Nephron progenitor cell (in vitro differentiated cells): ENCODE measurements at places on chromosomes 7 and 10.

GRCh38 chr10:122953902-122954730 is at the start of gene C10orf88:
Gene C10orf88, minus strand, starts transcription at chr10:122954227. Its CDS starts 49 bp downstream, at chr10:122954178.
- peak; percentile 96 for DNase-seq

DNA sequence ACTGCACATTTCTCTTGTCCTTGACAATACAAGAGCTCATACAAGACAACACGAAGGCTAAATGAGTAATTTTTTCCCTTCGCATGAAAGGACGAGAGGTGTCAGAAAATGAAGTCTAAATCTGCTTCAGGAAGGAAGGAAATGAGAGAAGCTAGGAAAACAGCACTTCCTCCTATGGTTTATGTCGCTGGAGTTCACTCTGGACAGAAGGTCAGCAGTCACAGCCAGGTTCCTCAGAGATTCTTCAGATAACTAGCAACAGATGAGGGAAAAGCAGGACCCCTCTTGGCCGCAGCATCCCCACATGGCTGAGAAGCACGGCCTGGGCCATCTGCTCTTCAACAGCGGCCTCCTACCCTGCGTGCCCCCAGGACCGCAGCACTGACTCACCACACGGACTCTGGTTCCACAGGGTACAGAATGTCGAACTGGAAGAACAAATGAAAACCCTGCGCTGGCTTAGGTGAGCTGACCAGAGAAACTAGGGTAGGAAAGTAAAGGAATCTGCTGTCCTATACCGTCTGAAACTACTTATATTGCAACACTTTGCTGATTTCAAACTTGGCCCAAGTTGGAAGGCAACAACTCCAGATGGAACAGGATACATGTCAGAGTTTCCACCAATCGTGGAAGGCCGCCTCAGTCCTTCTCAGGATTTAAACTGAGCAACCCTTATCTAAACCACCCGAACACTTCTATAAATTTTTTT is 26.3 kb downstream of the DNMBP start:
- DNase-seq: peak; percentile 21

DNA sequence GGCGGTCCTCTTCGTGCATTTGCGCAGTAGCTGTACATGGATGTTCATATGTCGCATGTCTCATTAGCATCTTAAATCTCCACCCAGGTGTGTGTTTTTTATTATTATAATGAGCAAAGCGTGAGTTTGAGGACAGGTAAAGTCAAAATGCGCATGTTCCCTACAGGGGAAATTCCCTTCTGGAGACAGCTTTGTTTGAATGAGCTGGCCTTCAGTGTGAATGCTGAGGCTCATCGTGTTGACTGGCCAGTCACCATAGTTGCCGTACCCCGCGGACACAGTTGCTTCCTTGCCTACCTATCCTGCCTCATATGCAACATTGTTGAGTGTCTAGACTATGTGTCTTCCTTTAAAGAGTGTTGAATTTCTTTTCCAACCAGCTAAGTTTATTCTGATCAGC is 13.6 kb downstream of the LYZL1 start:
- no peak for DNase-seq

- DNase-seq: no peak
Observed at GRCh38 chr10:86782701-86783418, 26.4 kb downstream of the BMPR1A start.

DNA sequence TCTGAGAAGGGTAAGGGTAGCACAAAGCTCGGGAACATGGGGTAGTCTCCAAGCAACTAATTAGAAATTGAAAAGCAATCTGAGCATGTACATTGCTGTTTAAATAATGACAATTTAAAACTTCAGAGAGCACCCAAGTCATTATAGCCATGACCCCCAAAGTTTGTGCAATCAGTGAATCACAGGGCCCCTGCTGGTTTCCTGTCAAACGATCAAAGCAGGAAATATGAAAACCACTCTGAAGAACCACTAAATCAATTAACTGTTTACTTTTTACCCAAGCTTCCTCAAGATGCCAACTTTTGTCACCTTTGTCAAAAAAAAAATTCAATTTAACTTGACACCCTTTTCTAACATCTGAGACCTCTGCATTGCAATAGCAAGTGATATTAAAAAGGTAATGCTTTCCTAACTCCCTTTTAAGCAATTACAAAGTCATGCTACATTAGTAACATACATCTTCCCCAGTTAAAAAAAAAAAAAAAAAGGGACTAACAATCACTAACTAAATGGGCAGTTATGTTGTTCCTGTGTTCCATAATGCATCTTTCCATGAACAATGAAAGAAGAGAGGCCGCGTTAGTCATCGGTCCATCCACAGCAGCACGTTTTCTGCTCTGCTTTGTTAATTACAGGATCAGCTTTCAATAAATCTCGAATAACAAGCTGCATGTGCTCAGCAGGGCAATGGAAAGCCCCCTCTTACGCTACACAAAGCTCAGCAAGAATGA is 80.6 kb downstream of the ETV1 start:
- DNase-seq: no peak

DNA sequence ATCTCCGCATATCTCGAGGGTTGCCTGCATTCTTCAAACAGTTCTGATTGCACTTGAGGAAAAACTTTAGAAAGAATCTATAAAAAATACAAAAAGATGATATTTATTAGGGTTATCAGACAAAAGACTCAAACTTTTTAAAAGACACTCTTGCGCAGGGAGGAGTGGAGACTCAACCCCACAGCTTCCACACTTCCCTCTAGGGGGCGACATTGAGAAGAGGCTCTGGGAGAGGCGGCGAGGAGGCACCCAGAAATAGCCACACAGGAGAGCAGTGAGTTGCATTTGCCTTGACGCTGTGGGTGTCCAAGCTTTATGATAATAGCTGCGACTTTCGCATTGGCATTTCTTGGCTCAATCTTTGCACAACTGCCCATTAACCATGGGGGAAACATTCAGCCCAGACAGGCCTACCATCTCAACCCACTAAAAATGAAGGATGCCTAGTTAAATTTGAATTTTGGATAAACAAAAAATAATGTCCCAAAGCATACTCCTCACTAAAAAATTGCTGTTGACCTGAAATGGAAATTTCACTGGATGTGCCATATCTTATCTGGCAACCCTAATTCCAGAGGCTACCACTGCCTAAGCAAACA is 86.2 kb downstream of the EBF3 start:
- DNase-seq: peak; percentile 27

- DNase-seq: no peak
Observed at GRCh38 chr7:102189756-102190155, 96.9 kb upstream of the SH2B2 start.

DNA sequence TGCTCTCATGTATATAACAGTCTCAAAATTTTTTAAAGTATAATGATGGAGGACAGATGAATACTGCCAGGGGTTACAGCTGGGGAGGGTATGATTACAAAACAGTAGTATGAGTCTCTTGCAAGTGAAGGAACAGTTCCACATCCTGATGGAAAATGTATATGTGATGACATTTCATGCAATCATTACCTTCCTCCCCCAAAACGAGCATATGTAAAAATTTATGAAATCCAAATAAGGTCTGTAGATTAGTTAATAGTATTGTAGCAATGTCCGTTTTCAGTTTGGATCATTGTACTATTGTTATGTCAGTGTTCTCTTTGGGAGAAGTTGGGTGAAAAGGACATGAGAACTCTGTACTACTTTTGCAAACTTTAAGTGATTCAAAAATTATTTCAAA is 38.0 kb downstream of the DRGX start:
- no peak for DNase-seq

- DNase-seq: no peak
Observed at GRCh38 chr7:139603282-139603681, 79.8 kb downstream of the CLEC2L start.

DNA sequence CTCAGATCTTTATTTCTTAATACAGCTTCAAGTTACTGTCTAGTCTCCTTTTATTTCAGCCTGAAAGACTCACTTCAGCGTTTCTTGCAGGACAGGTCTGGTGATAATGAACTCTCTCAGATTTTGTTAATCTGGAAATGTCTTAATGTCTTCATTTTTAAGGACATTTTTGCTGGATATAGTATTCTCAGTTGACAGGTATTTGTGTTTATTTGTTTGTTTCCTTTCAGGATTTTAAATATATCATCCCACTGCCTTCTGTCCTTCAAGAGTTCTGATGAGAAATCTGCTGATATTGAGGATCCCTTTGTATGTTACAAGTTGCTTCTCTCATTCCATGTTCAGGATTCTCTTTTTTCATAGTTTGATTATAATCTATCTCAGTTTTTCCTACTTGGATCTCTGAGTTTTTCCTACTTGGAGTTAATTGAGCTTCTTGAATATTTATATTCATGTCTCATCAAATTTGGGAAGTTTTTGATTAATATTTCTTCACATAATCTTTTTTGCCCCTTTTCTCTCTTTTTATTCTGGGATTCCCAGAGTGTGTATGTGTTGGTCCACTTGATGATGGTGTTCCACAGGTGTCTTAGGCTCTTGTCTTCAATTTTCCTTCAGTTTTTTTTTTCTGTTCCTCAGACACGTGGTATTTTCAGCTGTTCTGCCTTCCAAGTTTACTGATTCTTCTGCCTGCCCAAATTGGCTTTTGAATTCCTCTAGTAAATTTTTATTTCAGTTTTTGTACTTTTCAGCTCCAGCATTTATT is 49.9 kb downstream of the PTEN start:
- no peak for DNase-seq

DNA sequence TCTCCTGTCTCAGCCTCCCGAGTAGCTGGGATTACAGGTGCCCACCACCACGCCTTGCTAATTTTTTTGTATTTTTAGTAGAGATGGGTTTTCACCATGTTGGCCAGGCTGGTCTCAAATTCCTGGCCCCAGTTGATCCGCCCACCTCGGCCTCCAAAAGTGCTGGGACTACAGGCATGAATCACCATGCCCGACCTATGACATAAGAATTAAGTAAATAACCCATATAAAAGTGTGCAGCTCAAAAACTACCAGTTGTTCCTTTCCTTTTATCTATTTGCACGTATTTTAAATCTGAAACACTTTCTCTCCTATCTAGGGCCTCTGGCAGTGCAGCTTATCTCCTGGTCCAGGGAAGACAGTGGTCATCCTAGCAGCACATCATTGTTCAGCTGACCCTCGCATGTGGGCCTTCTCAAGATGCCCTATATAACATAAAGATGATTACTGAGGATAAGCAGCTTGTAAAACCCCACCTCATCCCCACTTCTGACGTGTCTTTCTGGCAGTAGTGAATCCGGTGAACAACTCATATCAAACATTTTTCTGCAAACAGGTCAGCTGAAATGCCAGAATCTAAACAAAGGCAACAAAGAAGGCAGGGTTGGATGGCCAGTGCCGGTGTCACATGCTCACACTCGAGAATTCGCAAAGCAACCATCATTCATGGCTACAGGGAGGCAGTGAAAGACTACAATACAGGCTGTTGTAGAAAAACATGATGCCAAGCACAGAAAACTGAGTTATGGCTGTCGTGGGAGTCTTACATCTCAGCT is 36.0 kb upstream of the KCNIP2 start:
- DNase-seq: no peak

GRCh38 chr10:132914732-132915131 is 27.6 kb downstream of the CFAP46 start:
- DNase-seq: no peak

GRCh38 chr10:47021850-47022249 is 110.6 kb downstream of the PTPN20 start:
- no peak for DNase-seq

DNA sequence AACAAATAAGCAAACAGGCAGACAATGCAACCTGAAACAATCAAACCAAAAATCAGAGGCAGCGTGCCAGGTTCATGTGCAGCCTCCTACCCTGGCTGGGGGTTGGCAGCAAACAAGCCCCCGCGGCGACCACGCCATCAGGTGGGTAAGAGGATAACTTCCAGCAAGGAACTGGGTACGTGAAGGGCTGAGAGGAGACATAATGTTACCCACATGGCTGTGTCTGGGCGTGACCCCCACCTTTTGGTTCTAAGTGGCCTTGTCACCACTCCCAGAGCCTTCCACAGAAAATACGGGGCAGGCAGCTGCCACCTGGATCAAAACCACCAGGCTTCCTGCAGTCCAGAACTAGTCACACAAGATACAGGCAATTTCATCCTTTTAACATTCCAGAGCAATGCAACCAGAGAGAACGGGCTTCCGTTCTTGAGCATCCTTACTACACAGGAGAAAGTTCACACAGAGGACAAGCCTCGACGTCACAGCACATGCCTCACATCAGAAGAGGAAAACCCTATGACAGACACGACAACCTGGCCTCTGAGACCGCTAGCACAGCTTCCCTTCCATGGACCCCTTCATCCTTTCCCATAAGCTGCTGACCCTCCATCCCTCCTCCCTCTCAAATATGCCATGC is 171.0 kb downstream of the GRID1 start:
- DNase-seq: no peak

- no peak for DNase-seq
Observed at GRCh38 chr7:93578762-93579161, 4.2 kb upstream of the CALCR start.

DNA sequence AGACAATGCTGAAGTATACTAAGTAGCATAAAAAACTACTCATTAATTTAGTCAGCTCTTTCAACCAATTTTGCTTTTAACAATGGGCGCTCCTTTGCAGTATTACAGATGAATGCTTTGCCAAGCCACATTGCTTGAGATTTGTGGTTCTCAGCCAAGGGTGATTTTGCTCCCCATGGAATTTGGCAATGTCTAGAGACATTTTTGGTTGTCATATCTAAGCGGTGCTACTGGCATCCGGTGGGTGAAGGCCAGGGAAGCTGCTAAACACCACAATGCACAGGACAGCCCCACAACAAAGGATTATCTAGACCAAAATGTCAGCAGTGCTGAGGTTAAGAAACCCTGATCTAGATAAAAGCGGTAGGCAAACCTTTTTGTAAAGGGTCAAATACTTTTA is 112.0 kb downstream of the UBE2H start:
- no peak for DNase-seq

GRCh38 chr10:114714281-114714741 is 56.2 kb upstream of the ABLIM1 start:
- no peak for DNase-seq

GRCh38 chr10:89567576-89568245 is 32.3 kb upstream of the SLC16A12 start:
- no peak for DNase-seq
